SW 1271 (cell line): ENCODE measurements at places on chromosomes 5 and 9.

GRCh38 chr9:33765411-33765810 lies 29.9 kb upstream of the PRSS3 start:
- peak; percentile 64 for DNase-seq

- no peak for DNase-seq
Observed at GRCh38 chr9:88587885-88588649, 53.1 kb downstream of the NXNL2 start.

GRCh38 chr5:173450188-173450587 lies 122.0 kb upstream of the STC2 start:
- DNase-seq = no peak

DNA sequence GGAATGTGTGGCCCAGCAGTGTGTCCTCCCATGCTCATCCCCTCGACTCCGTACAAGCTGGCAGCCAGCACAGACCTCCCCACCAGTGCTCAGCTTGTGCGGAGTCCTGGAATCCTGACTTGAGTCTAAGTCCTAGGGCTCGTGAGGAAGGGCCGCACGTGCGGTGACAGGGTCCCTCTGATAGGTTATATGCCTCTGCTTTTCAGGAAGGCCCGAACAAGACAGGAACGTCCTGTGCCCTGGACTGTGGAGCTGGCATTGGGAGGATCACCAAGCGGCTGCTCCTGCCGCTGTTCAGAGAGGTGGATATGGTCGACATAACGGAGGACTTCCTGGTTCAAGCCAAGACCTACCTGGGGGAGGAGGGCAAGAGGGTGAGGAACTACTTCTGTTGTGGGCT lies 7.9 kb downstream of the NTMT1 start:
- DNase-seq = no peak

GRCh38 chr5:83530193-83530592 lies 58.6 kb downstream of the VCAN start:
- DNase-seq = no peak

DNA sequence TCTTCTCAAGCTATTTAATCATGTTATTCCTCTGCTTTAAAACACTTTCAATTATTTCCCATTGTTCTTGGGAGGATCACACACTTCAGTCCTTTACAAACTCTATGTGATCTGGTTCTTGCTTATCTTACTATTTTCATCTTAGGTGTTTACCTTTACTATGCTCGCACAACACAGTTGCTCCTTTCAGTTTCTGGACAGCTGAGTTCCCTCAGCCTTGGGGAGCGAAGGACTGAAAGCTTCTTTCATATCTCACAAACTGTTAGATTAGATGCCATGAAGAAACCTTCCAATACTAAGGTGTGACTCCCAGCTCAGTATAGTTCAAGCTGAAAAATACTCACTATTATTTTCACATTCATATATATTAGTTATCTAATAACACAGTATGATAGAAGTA lies 117.9 kb downstream of the CDC42SE2 start:
- DNase-seq = no peak

DNA sequence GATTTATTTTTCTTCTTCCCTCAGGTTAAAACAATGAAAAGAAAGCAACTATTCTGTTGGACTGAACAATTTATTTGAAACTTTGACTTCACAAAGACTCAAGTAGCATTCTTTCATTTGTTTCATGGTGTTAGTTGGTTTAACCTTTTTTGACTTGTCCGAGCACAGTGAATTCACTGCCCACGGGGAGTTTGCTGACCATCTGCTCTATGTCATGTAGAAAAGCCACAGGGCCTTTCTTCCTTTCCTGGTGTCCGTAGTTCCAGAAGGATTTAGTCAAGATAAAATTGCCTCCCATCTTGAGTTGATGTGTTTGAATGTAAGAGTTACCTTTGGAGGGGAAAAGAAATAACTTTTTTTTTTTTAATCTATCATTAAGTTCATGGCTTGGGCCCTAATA lies 55.1 kb upstream of the ZNF608 start:
- DNase-seq = no peak

DNA sequence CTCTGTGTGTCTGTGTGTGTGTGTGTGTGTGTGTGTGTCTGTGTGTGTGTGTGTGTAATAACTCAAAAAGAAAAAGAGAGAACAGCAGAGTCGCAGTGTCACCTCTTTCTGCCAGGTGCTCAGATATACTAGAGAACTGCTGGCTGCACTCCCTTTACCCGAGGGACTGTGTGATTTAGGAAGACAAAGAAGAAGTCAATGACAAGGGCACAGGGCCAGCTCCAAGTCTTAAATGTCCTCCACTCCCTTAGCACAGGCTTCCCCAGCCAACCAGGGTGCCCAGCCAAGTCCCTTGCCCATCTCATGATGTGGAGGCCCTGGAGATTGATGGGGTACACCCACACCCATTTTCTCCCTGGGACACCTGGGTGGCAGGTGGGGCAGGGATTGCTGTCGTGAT lies 8.7 kb downstream of the CCNJL start:
- no peak for DNase-seq

- no peak for DNase-seq
Observed at GRCh38 chr9:130630071-130630450, 34.3 kb upstream of the PRDM12 start.

DNA sequence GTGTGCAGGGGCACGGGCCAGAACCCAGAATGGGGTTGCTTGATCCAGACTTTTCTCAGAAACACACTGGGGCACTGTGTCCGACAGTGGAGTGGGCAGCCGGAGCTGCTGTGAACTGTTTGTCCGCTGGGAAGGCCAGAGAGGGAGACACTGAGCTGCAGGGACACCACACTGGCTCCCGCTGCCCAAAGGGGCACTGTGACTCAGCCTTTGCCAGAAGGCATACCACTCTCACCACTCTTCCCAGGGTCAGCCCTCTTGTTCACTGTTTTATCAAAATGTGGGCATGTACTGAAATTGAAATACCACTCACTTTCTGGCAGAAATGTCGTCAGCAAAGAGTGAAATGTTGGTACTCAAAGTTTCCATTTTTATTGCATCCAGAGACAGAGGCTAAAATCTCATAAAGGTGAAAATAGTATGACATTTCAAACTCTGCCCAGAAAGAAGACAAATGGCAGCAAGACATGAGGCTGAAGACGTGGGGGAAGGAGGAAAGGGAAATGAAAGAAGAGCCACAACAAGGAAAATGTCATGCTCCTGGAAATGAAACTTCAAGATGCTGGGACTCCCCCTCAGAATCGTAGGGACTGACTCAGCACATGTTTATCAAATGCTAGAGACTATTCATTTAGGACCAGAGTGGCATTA lies 4.5 kb upstream of the IL7R start:
- peak; percentile 19 for DNase-seq

DNA sequence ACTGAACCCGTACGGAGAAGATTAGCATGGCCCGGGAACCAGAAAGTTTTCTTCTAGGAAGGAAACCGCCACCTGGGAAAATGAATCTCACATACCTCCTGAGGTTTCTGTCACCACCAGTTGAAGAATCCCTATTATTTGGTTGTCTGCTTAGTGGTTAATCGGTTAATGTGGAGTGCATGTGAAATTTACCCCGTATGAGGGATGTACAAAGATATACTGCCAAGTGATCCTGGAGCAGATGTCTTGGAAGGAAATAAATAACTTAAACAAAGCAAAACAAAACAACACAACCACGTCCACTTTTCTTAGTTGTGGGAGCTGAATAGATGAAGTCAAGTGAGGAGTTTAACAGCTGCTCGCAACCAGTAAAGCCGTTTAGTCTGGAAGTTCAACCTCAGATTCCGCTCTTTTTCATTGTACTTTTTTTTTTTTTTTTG lies 3.8 kb downstream of the DMRT2 start:
- no peak for DNase-seq

- no peak for DNase-seq
Observed at GRCh38 chr5:98929710-98930298, 997 bp upstream of the CHD1 start.

GRCh38 chr9:137694962-137695875 lies 76.4 kb downstream of the EHMT1 start:
- no peak for DNase-seq

DNA sequence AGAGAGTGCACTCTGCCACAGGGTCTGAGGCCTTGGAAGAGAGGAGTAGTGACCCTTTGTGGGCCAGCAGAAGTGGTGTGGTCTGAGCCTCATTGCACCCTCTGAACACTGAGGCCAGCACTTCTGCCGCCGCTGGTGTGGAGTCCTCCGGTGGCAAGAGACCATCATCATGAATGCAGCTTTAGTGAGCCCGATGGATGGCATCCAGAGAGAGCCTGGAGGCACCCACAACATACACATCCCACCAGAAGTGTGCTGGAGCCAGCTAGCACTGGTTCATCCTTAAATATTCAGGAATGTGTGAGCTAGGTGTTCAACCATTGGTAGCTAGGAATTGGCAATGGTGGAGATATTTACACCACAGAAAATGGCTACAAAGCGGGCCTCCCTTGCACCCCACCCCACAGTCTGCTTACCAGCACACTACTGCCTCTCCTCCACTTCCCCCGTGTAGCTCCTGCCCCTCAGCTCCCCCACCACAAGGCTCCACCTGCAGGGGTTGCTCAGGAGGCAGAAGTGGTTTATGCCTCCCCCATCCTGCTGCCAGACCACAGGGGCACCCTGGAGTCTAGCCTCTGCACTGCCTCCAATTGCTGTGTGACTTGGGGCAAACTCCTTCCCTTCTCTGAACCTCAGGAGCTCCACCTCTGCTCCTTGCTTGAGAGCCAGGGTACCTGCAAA lies 16.4 kb downstream of the SLC6A7 start:
- no peak for DNase-seq

- no peak for DNase-seq
Observed at GRCh38 chr5:123116058-123116457, 27.0 kb downstream of the PRDM6 start.

DNA sequence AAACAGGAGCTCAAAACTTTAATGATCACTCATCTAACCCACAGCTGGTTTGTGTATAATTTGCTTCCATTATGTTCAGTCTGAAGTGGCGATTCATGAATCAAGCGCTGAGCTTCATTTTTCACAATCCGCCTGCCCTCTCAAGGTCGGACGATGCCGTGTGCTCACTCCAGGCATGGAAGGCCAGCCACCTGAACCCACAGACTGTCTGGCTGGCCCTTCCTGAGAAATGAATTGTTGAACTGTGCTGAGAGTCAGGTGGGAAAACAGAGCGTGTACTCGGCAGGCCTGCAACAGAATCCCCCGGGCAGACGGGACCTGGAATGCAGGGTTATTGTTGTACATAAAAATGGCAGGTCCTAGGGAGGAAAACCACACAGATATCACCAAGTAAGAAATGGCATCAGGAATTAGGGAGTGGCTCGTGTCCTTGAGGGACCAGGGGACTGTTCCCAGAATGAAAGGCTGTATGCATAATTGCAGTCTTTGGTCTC lies 375.7 kb downstream of the IRX2 start:
- DNase-seq = no peak

- DNase-seq = no peak
Observed at GRCh38 chr9:97564291-97565175, 63.1 kb downstream of the TMOD1 start.

GRCh38 chr5:155768332-155768731 lies 558.6 kb upstream of the SGCD start:
- no peak for DNase-seq

- DNase-seq = no peak
Observed at GRCh38 chr5:8953911-8954438, 591.9 kb downstream of the SEMA5A start.

DNA sequence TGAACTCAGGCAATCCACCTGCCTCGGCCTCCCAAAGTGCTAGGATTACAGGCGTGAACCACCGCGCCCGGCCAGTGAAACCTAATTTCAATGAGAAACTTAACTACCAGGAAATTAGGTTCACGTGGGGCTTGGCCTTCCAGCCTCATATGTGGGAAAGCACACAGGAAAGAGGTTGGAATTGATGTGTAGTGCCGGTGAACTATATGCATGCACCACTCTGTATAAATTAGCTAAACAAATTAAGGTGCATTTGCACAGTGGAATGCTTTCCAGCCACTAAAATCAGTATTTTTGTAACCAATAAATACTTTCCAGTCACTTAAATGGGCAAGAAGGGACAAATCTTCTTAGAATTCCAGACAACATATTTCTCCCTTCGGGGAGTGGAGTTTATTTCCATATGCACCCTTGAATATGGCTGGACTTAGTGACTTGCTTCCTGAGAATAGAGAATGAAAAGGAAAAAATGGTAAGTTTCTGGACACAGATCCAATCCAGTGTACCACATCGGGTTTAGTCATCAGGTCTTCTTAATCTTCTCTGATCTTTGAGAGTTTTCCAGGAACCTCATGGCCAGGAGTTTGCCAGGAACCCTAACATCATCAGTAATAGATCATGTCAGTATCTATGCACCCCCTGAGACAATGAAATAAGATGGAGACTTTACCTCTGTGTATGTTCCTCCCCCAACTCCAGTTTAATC lies 24.9 kb downstream of the ATOX1 start:
- DNase-seq = no peak

GRCh38 chr9:133134388-133135145 lies 13.5 kb upstream of the RALGDS start:
- no peak for DNase-seq

DNA sequence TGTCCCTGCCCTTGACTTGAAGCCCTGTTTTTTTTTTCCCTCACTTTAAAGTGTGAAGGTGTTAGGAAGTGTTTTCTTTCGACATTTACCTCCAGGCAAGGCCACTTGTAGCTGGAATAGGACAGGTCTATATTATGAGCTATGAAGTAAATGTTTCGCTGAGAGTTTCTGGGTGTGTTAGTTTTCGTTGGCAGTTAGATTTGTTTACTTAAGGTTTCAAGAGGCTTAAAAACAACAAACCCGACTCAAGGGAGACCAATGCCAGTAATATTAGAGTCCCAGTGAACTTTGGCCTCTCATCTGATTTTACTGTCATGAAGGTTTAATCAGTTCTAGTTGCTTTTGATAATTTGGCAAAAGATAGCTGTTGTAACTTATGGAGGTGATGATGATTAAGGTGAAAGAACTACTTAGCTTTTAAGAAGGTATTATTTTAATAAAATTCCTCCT lies 25.2 kb downstream of the OCLN start:
- DNase-seq = no peak

DNA sequence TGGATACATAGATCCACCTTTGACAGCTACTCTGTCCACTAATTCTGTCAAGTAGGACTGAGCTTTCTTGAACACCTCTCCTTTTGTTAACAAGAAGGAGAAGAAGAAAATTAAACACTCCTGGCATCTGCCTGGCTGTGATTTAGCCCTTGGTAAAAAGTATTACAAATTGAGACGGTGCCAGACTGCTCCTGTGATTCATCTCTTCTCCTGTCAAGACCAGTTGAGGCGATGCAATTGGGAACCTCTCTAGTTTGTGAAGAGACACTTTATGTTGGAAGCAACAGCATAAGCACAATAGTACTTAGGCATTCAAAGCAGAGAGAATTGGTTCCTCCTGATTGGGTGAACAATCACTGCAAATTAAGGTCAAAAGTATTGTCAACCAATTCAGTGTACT lies 72.7 kb downstream of the GHR start:
- no peak for DNase-seq

DNA sequence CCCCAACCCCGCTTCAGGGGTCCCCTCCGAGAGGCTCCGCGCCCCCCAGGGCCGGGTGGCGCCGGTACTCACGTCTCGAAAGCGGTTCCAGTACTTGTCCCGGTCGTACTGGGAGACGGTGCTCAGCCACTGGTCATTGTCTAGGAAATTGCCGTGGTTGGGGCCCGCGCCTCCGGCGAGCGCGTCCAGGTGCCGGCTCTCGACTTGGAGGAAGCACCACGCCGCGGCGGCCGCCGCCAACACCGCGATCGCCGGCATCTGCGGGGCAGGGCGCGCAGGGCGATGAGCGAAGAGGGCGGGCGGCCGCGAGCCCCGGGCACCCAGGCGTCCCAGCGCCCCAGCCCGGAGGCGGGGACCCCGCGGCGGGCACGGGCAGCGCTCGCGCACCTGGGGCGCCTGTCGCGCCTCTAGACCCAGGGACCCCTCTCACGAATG lies 808 bp downstream of the SPOCK1 start:
- DNase-seq = no peak
